ENCODE measurements at places on chromosomes 7 and 10.

DNA sequence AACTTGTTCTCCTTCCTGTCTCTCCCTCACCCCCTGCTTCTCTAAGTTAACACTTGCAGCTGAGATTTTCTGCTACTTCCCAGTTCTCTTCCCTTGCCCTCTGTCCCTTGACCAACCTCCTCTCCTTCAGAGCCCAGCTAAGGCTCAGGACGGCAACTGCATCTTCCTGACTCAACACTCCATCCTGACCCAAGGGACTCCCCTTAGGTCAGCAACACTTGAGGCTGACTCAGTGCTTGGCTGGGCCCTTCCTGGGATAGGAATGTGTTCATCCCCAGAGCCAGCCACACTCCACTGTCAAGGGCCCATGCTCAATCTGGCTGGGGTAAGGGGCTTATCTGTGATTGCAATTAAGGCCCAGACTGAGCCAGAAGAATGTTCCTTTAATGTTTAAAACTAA lies 3.4 kb downstream of the CALHM2 start:
- no peak for DNase-seq

GRCh38 chr10:88852327-88852726 lies 683 bp upstream of the ANKRD22 start:
- no peak for DNase-seq

DNA sequence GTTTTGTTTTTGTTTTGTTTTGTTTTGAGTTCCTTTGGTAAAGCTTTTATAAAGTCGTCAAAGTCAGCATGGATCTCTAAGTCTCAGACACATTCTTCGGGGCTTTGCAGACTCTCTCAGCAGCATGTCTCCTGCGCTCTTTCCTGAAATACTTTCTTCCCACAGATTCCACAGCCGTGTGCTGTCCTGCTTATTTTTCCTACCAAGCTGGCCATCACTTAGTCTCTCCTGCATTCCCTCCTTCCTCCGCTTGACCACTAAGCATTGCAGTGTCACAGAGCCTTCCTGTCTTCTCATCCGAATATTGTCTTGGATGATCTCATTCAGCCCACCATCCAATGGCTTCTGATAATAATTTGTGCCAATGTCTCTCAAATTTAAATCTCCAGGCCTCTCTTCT lies 434.3 kb upstream of the C7orf33 start:
- no peak for DNase-seq

DNA sequence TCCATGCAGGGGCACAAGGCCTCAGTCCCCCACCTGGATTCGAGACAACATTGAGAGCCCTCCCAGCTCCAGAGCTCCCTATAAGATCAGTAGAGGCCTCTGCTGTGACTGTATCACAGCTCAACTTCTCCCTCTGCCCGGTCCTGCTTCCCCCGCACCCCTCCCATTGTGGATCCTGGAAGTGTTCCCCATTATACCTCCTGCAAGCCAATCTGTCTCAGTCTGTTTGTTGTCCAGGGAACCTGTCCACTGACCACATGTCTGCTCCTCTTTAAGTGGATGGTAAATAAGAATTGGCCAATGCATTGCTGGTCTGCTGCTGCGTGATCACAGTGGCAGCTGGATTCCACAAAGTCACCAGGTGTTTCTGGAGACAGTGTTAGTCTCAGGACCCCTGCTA lies 259.7 kb upstream of the HABP2 start:
- DNase-seq, result no peak

GRCh38 chr7:90626013-90626412 lies 29.9 kb downstream of the CDK14 start:
- DNase-seq, result no peak

DNA sequence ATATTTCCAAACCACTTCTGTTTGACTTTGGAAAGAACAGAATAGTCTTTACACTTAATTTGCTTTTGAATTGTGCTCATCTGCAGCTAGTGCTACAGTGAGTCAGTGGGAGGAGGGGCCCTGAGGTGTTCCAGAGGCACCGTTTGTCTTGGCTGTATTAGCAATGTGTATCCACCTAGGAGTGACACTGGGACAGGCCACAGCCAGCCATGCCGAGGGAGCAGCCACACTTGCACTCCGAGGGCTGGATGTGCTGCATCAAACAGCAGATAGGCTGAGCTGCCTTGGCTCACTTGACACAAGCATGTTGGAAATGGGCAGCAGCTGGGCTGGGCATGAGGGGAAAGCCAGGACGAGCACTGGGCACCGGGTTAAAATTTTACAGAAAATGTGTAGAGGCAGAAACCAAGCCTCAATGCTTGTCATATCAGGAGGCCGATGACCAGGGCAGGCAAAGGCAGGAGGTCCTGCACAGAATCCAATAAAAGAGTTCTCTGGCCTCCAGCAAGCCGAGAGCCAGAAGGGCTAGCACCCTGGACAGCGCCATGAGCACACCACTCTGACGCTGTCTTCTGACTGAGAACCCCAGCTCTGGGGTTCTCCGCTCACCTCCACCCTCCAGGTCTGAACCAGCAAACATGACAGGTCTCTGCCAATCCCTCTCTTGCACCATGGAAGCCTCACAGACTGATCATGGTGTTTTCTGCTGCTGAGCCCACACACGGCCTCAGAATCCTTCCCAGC lies 163.3 kb downstream of the GRID1 start:
- DNase-seq, result no peak

GRCh38 chr10:82402906-82403401 lies 528.0 kb downstream of the NRG3 start:
- no peak for DNase-seq

DNA sequence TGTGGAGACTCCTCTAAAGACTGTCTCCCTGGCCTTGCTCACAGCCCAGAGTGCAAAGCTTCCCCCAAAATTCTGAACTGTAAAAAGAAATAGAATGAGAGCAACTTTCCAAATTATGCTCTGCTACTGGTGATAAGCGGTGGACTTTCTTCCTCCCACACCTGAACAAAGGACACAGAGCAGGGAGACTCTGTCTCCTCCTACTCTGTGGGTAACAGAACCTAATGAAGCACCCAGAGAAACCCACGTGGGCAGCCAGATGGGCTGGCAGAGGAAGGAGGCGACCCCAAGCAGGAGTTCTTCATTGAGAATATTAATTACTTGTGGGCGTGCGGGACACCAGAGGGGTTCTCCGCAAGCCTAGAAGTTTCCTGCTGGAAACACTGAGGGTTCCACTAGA lies 139.5 kb downstream of the KMT2E start:
- DNase-seq, result no peak

GRCh38 chr10:492836-493235 lies 196.6 kb downstream of the DIP2C start:
- no peak for DNase-seq

DNA sequence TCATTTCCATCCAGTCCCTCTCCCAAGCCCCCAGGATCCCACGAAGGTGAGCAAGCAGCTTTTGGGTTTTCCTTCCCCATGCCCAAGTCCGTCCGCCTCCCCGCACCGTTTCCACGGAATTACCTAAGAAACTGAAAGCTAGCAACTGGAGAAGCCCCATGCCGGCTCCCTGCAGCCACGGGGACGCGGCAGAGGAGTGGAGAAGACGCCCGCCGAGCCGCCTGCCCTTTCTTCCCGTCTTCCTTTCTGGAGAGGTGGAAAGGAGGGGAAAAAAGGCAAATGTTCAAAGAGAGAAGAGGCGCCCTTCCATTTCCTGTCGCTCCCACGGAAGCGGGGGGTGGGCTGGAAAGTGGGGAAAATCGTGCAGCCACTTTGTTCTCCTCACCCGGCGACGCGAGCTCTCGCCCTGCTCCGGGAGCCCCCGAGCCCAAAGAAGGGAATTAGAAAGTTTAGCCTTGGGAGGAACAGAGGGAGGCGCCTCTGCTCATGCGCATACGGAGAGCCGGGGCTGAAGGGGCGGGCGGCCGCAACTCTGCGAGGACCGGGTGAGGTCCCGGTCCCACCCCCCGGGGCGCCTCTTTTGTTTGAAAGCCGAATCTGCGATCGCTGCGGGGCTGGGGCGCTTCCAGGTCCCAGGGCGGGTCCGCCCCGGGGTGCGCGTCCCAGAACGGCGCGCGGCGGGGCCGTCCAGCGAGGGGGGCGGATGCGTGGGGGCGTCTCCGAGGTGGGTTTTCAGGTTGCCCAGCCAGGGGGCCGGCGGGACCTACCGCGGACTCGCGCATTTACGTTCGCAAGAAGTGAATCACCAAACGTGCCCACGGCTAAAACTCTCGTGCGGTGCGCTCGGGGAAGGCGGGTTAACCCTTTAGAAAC lies at the start of gene LAMB1:
LAMB1 (minus strand) TSS at position 436 of the 873 bp plus-strand sequence; CDS start at position 160, 276 bp downstream.
- no peak for DNase-seq

DNA sequence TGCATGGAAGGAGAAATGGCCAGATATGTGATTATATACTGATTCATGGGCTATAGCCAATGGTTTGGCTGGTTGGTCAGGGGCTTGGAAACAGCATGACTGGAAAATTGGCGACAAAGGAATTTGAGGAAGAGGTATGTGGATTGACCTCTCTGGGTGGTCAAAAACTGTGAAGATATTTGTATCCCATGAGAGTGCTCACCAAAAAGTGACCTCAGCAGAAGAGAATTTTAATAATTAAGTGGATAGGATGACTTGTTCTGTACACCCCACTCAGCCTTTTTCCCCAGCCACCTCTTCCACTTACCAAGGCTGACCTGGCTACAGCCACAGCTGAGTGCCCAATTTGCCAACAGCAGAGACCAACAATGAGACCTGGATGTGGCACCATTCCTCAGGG lies 146.7 kb downstream of the GPR37 start:
- no peak for DNase-seq

DNA sequence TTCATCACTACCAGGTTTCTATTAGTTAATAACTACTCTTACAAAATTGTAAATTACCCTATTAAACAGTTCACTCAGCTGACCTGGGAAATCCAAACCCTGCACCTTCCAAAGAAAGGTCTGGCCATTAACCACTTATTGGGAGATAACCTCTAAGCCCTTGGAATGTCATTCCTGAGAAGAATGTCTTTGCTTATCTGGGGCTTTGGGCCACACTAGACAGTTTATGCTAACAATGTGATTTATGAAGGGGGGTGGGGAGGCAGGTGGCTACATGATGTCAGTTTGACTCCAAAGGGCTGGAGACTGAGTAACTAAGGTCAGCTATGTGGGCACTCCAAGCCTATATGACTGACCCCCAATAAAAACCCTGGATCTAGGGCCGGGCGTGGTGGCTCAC lies 50.7 kb downstream of the AKR1D1 start:
- no peak for DNase-seq

GRCh38 chr10:80414142-80414895 lies 6.0 kb downstream of the PRXL2A start:
- DNase-seq, result no peak

- DNase-seq, result no peak
These were observed 198.4 kb downstream of the TCERG1L start for GRCh38 chr10:131113165-131113564.

DNA sequence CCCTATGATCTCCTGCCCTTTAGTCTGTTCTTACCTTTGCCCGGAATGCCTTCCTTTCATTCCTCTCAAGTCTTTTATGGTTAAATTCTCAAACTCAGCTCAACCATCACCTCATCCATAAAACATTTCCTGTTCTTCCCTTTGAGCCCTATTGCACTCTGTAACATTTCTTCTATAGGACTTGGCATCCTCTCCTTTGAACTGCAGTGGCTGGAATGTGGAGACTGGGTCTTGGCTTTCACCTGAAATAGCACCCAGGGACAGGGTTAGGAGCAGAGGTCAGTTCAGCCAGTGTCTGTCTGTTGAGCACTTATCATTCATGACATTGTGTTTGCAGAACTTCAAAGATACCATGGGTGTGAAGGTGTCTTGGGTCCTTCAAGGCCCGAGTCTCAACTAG lies 7.2 kb downstream of the NFE2L3 start:
- no peak for DNase-seq
